ENCODE measurements at places on chromosomes 2 and 18.

- H3K4me3 ChIP-seq = no peak overlapping the region
- H3K36me3 ChIP-seq = peaks cover 7% of the 10 kb centered on the region
- DNase-seq = no peak
- H3K27ac ChIP-seq = no peak overlapping the region
Observed at GRCh38 chr18:3117493-3118192, 102.1 kb downstream of the MYOM1 start.

DNA sequence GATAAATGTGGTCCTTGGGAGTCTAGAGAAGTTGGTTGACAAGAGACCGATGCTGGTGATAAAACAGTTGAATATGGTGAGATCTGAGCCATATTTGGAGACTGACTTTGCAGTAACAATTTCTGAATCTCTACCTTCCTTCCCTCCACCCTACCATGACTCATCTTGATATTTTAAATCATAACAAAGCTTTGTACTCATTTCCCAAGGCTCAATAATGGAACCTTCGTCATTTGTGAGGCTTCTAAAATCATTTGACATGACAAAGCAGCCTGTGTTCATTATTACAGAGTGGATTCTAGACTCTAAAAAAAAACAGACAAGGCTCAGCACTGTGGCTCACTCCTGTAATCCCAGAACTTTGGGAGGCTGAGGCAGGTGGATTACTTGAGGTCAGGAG is 38.5 kb upstream of the PDCL3 start:
- H3K36me3 ChIP-seq = no peaks in the 10 kb centered on the region
- H3K27me3 ChIP-seq = peaks cover 6% of the 10 kb centered on the region
- H3K4me3 ChIP-seq = no peak overlapping the region
- H3K27ac ChIP-seq = no peak overlapping the region

GRCh38 chr2:11466307-11467128 is 557 bp upstream of the E2F6 start:
- DNase-seq = no peak
- peak overlapping the region; percentile 98 for H3K4me3 ChIP-seq
- H3K27me3 ChIP-seq = no peaks in the 10 kb centered on the region
- peaks cover 14% of the 10 kb centered on the region for H3K4me1 ChIP-seq
- H3K27ac ChIP-seq = peak overlapping the region; percentile 91

GRCh38 chr2:224524657-224525056 is 60.5 kb downstream of the CUL3 start:
- H3K27ac ChIP-seq = peak overlapping the region; percentile 95
- no peak for DNase-seq
- peaks cover 2% of the 10 kb centered on the region for H3K36me3 ChIP-seq

DNA sequence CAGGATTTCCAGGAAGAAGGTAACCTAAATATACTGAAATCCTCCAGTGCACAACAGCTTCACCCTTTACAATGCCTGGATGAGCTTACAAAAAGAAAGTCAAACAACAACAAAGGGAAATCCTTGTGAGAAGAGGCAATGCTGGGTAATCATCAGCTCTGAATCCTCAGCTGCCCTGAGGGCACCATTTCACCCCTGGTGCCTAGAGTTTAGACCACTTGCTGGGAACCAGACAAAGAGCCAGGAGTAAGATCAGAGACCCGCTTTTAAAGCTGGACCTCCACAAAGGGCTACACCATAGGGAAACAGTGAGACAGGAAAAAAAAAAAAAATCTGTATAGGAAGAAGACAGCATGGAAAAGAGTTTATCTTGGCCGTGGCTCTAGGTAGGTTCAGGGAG is 97.0 kb downstream of the FOXI3 start:
- peaks cover 14% of the 10 kb centered on the region for H3K27me3 ChIP-seq
- no peak for DNase-seq
- H3K4me1 ChIP-seq = peaks cover 5% of the 10 kb centered on the region
- H3K4me3 ChIP-seq = no peak overlapping the region

GRCh38 chr18:67924656-67925055 is 408.1 kb upstream of the DSEL start:
- H3K27ac ChIP-seq = no peak overlapping the region
- H3K4me3 ChIP-seq = no peak overlapping the region
- no peaks in the 10 kb centered on the region for H3K36me3 ChIP-seq
- H3K4me1 ChIP-seq = no peaks in the 10 kb centered on the region
- DNase-seq = no peak
- no peaks in the 10 kb centered on the region for H3K27me3 ChIP-seq

DNA sequence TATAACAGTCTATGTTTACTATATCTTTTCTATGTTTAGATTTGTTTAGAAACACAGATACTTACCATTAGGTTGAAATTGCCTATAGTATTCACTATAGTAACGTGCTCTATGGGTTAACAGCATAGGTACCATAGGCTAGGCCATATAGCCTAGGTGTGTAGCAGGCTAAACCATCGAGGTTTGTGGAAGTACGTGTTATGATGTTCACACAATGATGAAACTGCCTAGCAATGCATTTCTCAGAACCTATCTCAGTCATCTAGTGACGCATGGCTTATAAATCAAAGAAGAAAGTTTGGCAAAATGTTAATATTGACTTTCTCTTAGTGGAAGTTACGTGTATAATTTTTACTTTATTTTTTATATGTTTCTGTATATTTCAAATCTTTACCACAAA is 466.2 kb upstream of the NRP2 start:
- no peak overlapping the region for H3K4me3 ChIP-seq
- DNase-seq = no peak
- H3K36me3 ChIP-seq = no peaks in the 10 kb centered on the region
- H3K27me3 ChIP-seq = no peaks in the 10 kb centered on the region

- H3K27ac ChIP-seq = no peak overlapping the region
- H3K4me3 ChIP-seq = no peak overlapping the region
- H3K36me3 ChIP-seq = no peaks in the 10 kb centered on the region
Observed at GRCh38 chr2:120830096-120830830, 94.6 kb downstream of the GLI2 start.

- DNase-seq = no peak
- H3K27ac ChIP-seq = no peak overlapping the region
- peak overlapping the region; percentile 28 for H3K4me3 ChIP-seq
- H3K27me3 ChIP-seq = peaks cover 24% of the 10 kb centered on the region
- H3K36me3 ChIP-seq = no peaks in the 10 kb centered on the region
Observed at GRCh38 chr2:33291278-33292013, 185.0 kb upstream of the RASGRP3 start.

- DNase-seq = no peak
- no peak overlapping the region for H3K4me3 ChIP-seq
- H3K4me1 ChIP-seq = peaks cover 12% of the 10 kb centered on the region
- no peaks in the 10 kb centered on the region for H3K36me3 ChIP-seq
Observed at GRCh38 chr2:742221-742620, 65.0 kb upstream of the TMEM18 start.

DNA sequence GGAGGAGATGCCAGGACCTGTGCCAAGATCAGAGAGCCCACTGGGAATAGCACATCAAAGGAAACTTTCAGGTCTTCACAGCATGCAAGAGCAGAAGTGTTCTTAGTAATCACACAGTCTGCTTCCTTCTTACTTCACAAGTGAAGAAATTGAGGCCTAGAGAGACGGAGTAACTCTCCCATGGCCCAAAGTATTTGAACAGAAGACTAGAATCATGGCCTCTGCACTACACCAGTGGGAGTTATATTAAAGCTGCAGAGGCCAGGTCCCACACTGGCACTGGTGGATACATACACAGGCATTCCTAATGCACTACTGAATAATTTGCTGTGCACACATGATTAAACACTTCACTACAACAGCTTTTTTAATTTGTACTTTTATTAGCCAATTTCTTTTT is 107.6 kb upstream of the RMP24 start:
- no peak for DNase-seq
- H3K36me3 ChIP-seq = no peaks in the 10 kb centered on the region
- H3K4me3 ChIP-seq = no peak overlapping the region
- H3K27me3 ChIP-seq = no peaks in the 10 kb centered on the region
- H3K4me1 ChIP-seq = peaks cover 4% of the 10 kb centered on the region
- no peak overlapping the region for H3K27ac ChIP-seq

DNA sequence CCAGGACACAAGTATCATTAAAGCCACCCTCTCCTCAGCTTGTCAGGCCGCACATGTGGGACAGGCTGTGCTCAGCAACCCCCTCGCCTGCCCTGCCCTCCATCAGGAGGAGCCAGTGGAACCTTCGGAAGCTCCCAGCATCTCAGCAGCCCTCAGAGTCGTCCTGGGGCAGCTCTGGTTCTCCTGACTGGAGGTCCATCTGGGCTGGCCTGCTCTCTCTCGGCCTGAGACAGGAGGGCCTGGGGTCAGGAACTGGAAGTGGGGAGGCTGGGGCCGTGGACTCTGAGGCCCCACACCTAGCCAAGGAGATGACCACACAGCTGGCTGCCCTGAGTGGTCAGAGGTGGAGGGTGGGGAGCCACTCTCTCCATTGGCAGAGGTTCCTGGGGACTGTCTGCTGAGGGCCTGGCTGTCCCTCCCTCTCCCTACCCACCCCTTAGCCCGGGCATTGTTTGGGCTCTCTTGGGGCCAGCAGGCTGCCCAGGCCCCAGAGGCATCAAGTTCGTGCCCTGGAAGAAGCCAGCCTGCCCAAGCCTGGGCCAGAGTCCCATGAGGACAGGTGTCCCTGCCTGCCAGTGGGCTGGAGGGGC is 23.1 kb downstream of the ODC1 start:
- peaks cover 25% of the 10 kb centered on the region for H3K36me3 ChIP-seq
- peaks cover 5% of the 10 kb centered on the region for H3K4me1 ChIP-seq
- H3K27me3 ChIP-seq = no peaks in the 10 kb centered on the region
- H3K4me3 ChIP-seq = no peak overlapping the region
- H3K27ac ChIP-seq = no peak overlapping the region

GRCh38 chr2:39737661-39738060 is 41.4 kb downstream of the THUMPD2 start:
- no peak overlapping the region for H3K4me3 ChIP-seq
- H3K36me3 ChIP-seq = peaks cover 40% of the 10 kb centered on the region
- no peak for DNase-seq
- H3K4me1 ChIP-seq = no peaks in the 10 kb centered on the region
- no peak overlapping the region for H3K27ac ChIP-seq

- peaks cover 2% of the 10 kb centered on the region for H3K36me3 ChIP-seq
- no peak for DNase-seq
- H3K27ac ChIP-seq = no peak overlapping the region
- peaks cover 16% of the 10 kb centered on the region for H3K4me1 ChIP-seq
- peaks cover 24% of the 10 kb centered on the region for H3K27me3 ChIP-seq
Observed at GRCh38 chr2:69017080-69017479, 4.1 kb downstream of the ANTXR1 start.

DNA sequence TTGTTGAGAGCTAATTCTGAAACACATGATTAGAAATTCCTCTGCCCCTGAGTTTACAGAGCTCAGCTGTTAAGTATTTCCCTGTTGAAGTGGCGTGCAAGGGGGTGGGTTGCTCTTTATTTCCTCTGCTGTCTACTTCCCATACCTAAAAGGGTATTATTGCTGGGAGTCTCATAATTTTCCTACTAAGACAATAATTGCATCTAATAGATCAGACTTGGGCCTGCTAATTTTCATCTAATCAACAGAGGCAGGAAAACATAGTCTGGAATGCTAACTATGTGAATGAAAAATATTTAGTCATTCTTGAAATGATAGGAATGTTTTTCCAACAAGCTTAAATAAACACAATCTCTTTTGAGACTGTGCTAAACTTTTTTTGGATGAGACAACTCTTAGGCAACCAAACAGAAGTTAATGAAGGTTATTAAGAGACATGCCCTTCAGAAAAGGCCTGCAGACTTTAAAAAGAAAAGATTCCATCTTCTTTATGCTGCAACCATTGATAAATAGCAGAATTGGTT is 111.4 kb downstream of the FEZ2 start:
- no peak overlapping the region for H3K4me3 ChIP-seq
- peaks cover 5% of the 10 kb centered on the region for H3K27me3 ChIP-seq
- H3K36me3 ChIP-seq = no peaks in the 10 kb centered on the region
- no peak overlapping the region for H3K27ac ChIP-seq
- no peaks in the 10 kb centered on the region for H3K4me1 ChIP-seq

GRCh38 chr2:120939595-120940318 is 204.1 kb downstream of the GLI2 start:
- no peak overlapping the region for H3K27ac ChIP-seq
- H3K4me3 ChIP-seq = no peak overlapping the region
- peaks cover 7% of the 10 kb centered on the region for H3K27me3 ChIP-seq

DNA sequence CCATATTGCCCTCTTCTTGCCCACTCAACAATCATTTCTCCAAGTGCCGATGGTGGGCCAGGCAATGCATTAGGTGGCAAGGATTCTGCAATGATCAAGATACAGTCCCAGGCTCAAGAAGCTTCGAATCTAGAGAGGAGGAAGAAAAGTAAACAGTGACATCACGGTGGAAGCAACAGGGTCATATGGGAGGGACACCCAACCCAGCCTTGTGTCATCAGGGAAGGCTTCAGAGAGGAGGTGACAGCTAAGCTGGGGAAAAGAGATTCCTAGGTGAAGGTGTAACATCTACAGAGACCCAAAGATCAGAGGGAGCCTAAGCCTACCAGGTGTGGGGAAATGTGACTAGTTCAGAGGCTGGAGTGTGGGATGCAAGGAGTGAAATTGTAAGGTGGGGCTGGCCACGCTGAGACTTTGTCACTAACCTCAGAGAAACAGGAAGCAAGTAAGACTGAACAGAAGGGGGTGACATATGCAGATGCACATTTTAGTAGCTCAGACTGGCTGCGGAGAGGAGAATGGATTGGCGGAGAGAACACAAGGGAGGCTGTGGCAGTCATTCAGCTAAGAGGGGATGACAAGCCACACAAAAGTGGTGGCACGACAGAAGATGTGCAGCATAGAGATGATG is 104.9 kb downstream of the ANKRD44 start:
- H3K27ac ChIP-seq = peak overlapping the region; percentile 98
- DNase-seq = peak; percentile 52
- no peaks in the 10 kb centered on the region for H3K27me3 ChIP-seq
- H3K36me3 ChIP-seq = peaks cover 22% of the 10 kb centered on the region
- peaks cover 60% of the 10 kb centered on the region for H3K4me1 ChIP-seq
- H3K4me3 ChIP-seq = peak overlapping the region; percentile 73

- no peaks in the 10 kb centered on the region for H3K27me3 ChIP-seq
- H3K4me1 ChIP-seq = peaks cover 16% of the 10 kb centered on the region
- no peak overlapping the region for H3K4me3 ChIP-seq
- no peak overlapping the region for H3K27ac ChIP-seq
Observed at GRCh38 chr18:58196881-58197872, 153.2 kb downstream of the NEDD4L start.

DNA sequence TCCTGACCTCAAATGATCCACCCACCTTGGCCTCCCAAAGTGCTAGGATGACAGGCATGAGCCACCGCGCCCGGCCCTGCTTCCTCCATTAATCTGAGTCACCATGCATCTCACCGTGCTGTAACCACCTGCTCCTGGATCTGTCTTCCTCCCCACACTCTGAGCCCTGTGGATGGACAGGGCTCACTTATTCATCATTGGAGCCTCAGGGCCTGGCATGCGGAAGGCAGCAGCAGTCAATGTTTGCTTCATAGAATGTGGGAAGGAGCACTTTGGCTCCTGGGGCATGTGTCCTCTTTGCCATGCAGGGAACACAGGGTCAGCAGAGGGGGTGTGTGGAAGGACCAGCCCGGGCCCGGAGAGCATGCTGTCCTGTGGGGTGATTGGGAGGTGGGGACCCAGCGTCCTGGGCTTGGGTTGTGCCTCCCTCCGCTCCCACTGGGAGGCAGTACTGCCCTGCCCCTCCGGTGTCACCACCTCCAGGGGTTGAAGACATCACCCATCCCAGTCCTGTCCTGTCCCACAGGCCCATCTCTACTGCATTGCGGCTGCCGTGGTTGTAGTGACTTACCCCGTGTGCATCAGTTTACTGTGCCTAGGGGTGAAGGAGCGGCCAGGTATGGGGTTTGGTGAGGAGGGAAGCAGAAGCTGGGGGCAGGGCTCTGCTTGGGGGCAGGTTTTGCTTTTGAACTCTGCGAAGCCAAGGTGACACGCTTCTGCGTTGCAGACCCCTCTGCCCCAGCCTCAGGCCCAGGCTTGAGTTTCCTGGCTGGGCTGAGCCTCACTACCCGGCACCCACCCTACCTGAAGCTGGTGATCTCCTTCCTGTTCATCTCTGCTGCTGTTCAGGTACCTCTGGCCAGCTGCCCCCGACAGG is 11.5 kb downstream of the MFSD2B start:
- H3K27ac ChIP-seq = no peak overlapping the region
- no peak for DNase-seq
- no peaks in the 10 kb centered on the region for H3K4me1 ChIP-seq
- H3K27me3 ChIP-seq = no peaks in the 10 kb centered on the region
